Lower leg skin (tissue), 4 donors: ENCODE measurements at places on chromosomes 11 and 22.

DNA sequence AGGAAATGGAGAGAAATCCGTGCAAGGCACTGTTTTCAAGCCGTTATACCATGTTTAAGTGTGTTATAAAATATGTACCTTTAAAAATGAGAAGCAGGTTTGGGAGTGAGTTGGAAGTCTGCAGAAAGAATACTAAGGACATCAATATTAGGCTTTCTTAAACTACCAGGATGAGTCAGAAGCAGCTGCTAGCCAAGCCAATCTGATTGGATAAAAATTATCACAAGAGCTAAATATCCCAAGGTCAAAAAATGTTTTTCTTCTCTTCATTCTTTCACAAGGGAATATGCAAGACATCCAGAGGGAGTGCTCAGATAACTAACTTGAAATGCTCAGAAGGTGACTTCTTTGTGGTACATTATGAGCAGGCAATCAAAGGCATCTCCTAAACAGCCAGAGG, 19.3 kb upstream of the CKAP5 start:
- DNase-seq: no peak

DNA sequence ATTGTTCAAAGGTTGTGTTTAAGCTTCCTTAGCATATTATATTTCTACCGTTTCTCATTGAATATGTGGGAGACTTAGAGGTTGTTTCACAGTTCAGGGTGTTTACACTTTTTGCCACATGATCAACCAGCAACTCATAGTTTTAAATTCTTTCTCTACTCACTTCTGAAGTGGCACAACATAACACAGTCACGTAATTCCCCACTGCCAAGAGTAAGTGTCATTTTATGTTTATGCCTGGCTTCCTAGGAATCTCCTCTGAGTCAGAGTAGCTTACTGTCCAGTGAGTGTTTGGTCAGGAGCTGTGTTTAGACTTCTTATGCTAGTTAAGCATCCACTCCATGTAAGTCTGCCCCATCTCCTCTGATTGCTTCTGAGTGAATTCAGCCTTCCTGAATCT, 520.8 kb upstream of the KIRREL3 start:
- no peak for DNase-seq

DNA sequence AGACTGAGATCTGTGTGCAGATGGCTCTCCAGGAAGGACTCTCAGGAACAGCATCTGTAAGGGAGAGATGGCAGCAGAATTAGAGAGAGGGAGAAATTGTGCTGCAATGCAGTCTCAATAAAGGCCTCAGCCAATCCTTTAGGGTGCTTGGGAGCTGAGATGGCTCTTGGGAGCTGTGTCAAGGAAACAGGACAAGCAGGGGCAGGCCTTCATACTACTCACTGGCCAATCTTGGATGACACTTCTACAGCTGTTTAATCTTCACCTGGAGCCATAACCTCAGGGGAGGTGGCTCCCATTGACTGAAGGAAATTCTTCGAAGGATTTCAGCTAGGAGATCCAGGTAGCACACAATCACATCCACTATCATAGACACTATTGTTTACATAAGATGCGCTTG, 10.0 kb downstream of the OR5B21 start:
- no peak for DNase-seq

GRCh38 chr11:62875698-62876478, 4.8 kb upstream of the SLC3A2 start:
- DNase-seq: no peak

GRCh38 chr11:73852049-73852448, 24.6 kb downstream of the COA4 start:
- DNase-seq: no peak

GRCh38 chr22:29718949-29719898, 579 bp upstream of the CABP7 start:
- no peak for DNase-seq

- DNase-seq: no peak
Measured at GRCh38 chr11:2655834-2656622, 43.8 kb downstream of the KCNQ1OT1 start.

GRCh38 chr22:33898121-33898520, 22.2 kb downstream of the LARGE1 start:
- DNase-seq: no peak

- no peak for DNase-seq
Measured at GRCh38 chr22:27987557-27987956, 68.5 kb upstream of the PITPNB start.

GRCh38 chr11:76728227-76728626, 54.9 kb upstream of the TSKU start:
- DNase-seq: no peak

DNA sequence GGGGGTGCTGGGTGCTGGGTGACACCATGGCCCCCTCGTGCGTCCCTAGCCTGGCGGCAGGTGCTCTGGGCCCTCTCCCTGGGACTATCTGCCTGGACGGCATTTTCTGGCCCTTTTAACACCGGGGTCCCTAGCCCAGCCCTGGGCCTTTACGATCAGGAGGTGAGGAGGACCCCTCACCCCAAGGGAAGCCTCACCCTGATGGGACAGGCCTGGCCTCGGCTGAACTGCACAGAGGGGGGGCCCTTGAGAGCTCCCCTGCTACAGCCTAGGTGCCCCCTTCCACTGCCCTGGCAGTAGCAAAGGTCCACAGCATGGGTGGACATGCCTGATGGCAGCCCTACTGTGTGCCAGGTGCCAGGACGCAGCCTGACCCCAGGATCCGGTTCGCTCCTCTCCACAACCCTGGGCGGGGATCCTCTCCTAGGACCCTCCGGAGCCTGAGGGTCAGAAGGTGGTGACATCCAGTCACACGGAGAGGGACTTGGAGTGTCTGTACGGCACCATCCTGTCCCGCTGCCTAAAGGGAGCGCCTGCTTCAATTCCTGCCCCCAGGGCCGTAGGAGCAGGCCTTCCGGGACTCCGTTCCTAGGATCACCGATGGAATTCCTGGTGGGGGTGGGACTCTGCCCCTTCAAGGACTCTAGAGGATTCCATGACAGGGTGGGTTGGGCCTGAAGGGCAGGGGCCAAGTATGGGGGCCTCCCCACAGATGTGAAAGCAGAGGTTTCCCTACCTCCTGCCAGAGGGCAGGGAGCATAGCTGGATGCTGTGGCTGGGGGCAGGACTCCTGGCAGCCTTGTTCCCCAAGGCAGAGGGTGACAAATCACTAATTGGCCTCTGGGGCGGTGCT, 33.0 kb upstream of the TH start:
- DNase-seq: no peak

GRCh38 chr11:110527146-110527545, 97.4 kb downstream of the FDX1 start:
- no peak for DNase-seq

DNA sequence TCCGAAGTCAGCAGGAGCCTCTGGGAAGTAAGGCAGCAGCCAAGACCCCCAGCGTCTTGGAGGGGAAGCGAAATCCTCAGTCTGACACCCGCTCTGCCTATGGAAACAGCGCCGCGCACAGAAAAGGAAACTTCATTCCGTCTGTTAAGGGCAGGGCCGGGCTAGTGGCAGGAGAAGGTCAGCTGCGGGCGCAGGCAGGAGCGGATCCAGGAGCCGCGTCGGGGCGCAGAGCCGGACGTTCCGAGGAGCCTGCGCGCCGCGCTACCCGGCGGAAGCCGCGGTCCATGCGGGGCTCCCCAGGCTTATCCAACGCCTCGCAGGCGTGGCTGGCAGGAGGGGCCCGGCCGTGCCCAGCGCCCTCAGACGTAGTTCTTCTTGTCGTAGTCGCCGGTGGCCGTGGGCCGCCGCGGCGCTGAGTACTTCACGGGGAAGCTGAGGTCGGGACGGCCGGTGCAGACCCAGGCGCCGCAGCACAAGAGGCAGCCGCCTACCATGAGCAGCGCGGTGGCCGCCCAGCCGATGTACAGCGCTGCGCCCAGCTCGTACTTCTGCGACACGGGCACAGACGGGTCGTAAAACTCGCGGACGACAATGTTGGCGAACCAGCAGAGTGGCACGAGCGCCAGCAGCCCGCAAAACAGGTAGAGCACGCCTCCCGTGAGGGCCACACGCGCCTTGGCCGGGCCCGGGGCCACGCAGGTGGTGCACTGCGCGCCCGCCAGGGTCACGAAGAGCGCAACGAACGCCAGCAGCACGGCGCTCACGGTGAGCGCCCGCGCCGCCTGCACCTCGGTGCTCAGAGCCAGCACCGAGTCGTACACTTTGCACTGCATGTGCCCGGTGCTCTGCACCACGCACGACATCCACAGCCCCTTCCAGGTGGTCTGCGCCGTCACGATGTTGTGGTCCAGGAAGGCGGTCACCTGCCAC, 705 bp downstream of the CLDN5 start:
- DNase-seq: no peak

GRCh38 chr22:47172771-47173534, 410.5 kb downstream of the TBC1D22A start:
- DNase-seq: peak; percentile 75

DNA sequence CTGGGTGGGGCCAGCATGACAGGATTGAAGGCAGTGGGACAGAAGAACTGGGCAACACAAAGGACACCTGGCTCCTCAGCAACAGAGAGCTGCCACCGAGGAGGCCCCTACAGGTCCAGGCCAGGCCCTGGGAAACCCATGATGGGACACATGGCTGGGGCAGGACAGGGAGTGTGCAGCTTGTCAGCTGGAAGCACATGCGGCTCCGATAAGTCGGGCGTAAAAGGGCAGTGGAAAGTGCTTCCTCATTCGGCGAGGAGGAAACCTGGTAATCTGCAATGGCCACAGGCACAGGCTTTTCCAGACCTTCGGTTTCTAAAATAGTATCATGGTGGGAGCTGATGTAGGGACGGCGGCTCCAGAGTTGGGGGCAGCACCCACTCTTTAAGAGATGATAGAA, 16.5 kb downstream of the GNAZ start:
- no peak for DNase-seq
